ENCODE measurements at places on chromosomes 5 and 9.

DNA sequence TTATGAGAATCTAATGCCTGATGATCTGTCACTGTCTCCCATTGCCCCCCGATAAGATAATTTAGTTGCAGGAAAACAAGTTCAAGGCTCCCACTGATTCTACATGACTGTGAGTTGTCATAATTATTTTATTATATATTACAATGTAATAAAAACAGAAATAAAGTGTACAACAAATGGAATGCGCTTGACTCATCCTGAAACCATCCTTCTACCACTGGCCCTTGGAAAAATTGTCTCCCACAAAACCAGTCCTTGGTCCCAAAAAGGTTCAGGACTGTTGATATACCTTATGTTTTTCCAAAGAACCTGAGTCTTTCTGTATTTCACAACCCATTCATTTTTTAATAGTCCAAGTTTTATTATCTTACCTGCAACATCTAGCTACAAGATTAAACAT lies 403.5 kb downstream of the TAF11L14 start:
- no peak for DNase-seq

DNA sequence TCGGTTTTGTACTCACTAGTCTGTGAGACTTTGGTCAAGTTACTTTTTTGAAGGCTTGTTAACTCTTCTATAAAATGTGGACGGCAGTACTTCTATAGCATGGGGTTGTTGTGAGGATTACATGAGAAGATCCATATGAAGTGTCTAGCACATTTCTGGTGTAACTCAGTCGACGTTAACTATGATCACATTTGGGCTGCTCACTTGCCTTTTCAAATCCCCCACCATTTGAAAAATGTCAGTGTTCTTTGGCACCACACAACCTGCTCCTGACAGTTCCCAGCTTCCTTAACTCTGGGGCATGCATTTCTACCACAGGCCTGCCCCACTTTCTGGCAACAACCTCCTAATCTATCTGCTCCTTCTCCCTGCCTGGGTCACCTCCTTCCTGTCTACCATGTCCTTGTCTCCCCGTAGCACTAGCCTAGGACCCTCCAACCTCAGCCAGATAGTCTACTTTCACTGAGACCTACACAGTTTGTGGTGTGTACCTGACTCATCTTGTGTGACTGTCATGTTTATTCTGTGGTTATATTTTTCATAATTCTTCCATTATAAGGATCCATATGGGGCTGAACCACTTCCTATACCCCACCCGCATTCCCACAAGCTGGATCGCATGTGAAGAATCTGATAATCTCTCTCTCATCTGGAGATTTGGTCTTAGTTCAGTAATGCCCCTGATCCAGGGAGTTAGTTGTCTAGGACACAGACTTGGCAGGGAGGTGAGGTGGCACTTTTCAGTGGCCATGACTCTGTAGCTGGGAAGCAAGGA lies 30.2 kb upstream of the BASP1 start:
- no peak for DNase-seq

DNA sequence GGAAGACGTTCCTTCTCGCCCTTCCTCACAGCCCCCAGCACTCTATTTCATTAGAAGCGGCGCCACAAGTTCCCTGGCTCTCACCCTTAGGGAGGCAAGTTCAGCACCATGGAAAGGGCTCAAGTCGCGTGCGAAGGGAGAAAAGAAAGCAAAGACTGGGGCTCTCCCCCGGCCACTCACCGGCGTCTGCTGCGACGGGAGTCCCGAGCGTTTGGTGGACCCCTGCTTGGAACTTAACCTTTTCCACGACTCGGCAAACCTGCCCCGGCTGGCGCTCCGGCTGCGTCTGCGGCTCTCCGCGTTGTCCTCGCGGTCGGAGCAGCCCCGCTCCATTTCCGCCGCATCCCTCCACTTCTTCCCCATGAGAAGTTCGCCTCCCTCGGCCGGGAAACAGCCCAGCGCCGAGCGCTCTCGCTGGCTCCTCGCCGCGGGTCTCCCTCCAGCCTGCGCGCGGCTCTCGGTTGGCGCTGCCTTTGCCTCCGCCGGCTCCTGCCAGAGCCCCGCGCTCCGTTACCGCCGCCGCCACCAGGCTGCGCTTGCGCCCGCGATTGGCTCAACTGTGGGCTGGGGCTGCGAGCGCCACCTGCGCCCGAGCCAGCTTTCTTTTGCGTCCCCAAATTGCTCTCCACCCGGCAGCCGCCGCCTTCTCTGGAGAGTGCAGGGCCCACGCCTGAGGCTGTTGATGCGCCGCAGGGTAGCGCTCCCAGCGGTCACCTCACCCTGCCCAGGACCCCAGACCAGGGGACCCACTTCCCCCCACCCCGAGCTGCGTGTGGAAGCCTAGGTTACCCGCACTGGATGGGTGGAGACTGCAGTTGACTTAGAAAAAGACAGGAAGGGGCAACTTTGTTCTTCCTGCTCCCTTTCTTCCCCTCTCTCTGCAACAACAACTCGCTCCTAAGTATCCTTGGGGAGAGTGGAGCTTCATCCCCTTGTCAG lies 321.6 kb downstream of the CEMIP2 start:
- DNase-seq: peak; percentile 50

DNA sequence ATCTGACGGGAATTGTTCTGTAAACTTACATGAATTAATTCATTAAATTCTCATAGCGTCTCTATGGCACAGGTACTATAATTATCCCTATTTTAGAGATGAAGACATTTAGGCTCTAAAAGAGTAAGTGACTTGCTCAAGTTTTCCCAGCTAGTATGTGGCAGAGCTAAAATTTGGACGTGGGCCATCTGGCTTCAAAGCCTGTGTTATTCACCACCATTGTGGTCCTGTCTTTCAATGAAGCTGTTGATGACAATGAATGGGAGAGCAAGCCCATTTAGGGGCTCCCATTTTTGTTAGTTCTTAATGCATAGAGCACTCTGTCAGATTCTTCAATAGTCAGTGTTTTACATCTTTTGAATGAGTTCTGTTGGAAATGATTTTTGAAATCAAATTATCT lies 236.0 kb upstream of the CD180 start:
- no peak for DNase-seq

GRCh38 chr5:160158087-160158486 lies 38.8 kb upstream of the PWWP2A start:
- DNase-seq: no peak

GRCh38 chr5:63255594-63255993 lies 677.0 kb downstream of the LRRC70 start:
- no peak for DNase-seq

- DNase-seq: no peak
Measured at GRCh38 chr5:66281294-66281693, 137.2 kb downstream of the SREK1 start.

GRCh38 chr5:117954331-117954730 lies 1034.0 kb downstream of the DTWD2 start:
- DNase-seq: no peak

DNA sequence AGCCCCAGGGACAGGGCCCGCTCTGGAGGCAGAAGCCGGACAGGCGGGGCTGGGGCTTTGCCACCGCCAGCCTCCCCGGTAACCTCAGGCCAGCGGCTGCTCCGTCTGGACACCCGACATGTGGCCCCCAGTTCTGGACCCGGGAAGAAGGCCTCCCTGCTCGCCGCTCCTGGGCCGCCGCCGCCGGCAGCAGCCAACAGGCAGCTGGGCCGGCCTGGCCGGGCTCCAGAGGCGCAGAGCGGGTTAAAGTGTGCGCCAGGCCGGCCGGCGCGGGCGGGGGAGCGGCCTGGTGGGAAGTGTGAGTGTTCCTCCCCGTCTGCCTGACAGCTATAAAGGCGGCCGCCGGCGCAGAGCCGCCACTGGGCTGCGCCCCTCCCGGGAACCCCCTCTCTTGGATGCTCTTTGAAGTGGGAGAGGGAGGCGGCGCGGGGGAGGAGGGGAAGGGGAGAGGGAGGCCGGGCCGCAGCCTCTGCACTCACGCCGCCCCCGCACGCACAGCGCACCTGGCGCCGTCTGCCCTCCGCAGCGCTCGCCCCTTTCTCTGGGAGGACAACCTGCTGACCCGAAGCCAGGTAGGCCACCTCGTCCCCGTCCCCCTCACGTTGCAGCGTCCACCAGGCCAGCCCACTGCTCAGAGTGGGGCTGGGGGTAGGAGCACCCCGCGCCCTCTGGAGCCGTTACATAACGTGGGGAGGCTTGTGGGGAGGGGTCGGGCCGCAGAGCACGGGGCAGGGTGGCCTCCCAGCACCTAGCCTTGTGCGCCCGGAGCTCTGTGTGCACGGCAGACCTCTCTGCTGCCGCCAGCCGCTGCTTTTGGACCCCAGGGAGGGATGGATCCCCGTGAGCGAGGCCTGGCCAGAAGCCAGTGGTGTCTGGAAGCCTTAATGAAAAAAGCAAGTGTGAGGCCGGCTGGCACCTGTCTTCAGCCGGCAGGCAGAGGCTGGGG lies at the start of gene ADAMTSL2:
ADAMTSL2 (plus strand) TSS at position 359 of the 946 bp plus-strand sequence. CDS start 2,009 bp downstream, outside the sequence.
- DNase-seq: no peak

DNA sequence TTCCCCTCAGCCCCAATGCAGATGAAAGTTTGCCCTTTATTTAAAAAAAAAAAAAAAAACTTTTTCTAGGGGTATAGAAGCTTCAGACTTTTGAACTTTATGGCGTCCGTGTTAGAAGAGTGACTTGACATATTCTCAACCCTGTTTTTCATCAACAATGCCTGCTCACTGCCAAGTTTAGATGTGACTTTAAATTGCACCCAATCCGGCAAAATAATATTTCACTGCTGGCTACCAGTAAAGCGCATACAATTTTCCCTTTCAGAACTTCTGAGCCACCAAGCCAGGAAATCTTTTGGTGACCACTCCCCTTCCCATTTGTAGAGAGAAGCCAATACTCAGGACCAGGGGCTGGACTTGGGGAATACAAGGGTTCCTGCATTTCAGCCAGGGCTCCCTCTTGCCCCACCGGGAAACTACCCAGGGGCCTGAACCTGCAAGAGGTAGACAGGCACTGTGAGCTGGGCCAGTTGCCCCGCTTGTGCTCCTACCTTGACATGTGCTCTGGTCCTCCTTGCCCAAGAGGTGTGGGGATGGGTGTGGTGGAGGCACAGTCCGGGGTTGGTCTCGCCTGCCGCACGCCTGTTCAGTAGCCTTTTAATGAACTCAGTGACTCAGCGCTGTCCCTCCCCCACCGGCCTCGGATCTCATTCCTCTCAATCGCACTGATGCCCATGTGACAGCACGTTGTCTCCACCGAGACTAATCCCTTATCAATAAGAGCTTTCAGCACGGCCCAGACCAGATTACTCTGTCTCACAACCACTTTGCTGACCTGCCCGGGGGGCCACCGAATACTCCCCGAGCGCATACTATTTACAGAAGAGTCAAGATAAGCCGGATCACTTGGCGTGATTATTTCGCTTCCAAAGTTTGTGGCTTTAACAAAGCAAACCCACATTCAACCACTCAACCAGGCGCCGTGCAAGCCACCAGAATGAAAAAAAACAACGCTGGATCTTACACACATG lies 226.4 kb downstream of the DCP2 start:
- DNase-seq: no peak

DNA sequence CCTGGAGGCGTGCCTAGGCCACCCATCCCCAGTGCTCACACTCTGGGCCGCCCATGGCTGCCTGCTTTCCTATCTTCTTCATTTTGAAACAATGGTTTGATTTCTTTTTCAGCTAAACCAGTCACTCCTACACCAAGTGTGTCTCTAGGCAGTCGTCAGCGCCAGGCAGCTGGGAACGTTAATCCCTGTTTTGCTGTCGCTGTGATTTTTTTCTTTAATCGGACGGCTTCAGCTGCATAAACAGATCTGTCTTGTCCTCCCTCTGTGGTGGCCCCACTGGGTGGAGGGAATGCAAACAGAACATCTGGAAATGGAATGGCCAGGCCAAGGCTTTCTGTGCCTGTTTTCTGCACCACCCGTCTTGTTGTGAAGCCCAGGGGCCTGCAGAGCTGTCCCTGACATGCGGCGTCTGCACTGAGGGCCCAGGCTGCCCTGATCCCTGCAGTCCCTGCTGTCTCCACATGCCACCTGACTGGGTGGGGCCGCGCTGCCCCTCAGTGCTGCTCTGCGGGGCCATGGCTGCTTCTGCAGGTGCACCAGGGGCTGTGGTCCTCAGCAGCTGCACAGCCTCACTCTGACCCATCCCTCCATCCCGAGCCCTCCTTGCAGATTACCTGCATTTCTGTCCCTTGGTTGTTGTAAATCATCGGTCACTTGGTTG lies 51.5 kb downstream of the WNK2 start:
- DNase-seq: peak; percentile 69

DNA sequence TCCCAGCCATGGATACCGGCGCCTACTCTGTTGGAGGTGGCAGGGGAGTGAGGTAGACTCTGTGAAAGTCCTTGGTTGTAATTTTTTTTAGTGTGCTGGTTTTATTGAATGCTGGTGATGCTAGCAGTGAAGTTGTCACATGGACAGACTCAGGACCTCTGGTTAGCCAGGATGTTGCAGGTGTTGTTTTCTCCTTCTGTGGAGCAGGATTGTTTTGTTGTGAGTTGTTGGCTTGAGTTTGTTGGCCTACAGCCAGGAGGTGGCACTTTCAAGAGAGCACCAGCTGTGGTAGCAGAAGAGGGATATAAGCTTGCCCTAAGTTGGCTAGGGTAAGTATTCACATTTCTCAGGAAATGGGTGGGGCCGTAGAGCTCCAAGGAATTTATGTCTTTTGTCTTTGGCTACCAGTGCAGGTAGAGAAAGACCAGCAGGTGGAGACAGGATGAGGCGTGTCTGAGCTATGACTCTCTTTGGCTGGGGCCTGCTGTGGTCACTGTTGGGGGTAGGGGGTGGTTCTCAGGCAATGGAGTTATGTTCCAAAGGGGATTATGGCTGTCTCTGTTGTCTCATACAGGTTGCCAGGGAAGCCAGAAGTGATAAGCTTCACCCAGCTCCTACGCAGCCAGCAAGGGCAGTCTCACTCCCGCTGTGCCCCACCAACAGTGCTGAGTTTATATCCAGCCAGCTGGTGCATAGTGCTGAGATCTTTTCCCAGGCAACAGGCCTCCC lies 248.7 kb downstream of the TAF11L14 start:
- no peak for DNase-seq

DNA sequence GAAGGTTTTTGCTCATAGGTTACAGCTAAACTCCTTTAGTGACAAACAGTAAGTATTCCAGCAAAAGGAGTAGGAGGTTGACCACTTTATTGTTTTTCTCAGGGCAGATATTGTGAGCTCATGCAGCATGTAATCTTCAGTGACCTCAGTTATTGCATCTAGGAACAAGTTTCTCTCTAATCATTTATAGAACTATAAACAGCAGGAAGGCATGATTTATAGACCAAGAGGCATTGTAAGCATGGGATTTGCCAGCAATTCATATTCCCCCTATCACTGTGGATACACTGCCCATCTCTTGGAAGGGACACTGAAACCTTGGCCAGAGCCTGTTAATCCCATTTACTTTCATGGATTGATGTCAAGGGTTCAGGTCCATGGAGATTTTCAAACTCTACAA lies 15.4 kb upstream of the FAM170A start:
- no peak for DNase-seq

DNA sequence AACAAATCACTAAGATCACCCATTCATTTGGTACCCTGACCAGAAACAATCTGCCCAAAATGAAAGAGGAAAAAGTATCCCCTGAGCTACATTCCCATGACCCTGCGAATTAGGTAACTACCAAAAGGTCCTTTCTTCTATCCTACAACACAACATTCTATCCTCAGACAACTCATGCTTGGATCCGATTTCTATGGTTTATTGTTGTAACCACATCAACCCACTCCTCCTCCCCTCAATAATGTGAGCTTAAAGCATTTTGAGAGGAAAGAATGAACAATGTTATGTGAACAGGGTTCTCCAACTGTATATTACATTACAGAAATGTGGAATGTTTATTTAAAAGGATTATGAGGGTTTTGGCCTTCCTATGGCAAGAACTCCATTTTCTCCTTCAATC lies 4.0 kb downstream of the SLC35D2 start:
- no peak for DNase-seq

GRCh38 chr9:100756217-100756616 lies 178.3 kb downstream of the CAVIN4 start:
- DNase-seq: no peak
